Heart left ventricle (tissue), 16 donors: ENCODE measurements at places on chromosomes 3 and 15. TPM values are rescaled to one million over a fixed set of nuclear protein-coding genes. Genes with fewer than 3 reads are reported as not detected.
A peak's percentile ranks its signal among the peaks of the same experiment; 100 is the strongest.

THAP10 gene
- 5.5 TPM for polyA plus RNA-seq

MBD4 gene
- polyA plus RNA-seq = 42.3 TPM

APBA2 gene
- 0.21 TPM for polyA plus RNA-seq

GRCh38 chr15:62187425-62187824 is 22.3 kb upstream of the C2CD4B start:
- DNase-seq = peak; percentile 13

DNA sequence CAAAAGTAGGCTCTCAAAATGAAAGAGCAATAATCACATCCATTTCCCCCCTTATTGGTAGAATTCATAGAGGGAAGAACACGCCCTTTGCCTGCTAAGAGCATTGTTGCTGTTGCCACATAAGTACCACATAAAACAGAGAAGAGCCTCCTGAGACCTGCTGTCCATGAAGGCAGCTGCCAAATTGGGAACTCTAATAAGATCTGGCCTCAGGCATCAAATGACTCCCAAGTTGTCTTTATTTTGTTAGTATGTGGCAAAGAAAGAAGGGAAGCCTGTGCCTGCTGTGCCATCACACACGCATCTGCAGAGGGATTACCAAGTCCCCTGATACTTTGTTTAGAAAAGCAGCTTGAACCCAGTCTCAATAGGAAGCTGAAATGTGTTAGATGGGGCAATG is 23.9 kb downstream of the VGLL3 start:
- DNase-seq = no peak

DNA sequence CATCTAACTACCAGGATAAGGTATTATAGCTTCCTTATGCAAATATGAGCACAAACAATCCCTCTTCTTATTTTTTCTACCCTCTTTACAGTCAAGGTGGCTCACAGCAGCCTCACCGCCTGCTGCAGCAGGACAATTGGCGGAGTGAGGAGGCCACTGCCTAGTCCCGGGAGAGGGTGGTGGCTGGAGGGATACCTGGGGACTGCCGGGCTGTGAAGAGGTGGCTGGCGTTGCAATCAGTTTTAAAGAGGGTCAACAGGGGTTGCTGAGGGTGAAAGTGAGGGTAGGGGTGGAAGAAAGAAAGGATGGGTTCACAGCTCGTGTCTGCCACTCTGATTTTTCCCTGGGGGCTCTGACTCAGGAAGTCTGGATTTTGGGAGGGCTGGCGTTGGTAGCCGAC is 105.1 kb upstream of the SLC6A6 start:
- DNase-seq = no peak
